ENCODE measurements at places on chromosomes 2 and 18.
A peak's percentile ranks its signal among the peaks of the same experiment; 100 is the strongest.

GRCh38 chr18:67302043-67302442, 214.5 kb downstream of the DSEL start:
- DNase-seq = peak; percentile 22

DNA sequence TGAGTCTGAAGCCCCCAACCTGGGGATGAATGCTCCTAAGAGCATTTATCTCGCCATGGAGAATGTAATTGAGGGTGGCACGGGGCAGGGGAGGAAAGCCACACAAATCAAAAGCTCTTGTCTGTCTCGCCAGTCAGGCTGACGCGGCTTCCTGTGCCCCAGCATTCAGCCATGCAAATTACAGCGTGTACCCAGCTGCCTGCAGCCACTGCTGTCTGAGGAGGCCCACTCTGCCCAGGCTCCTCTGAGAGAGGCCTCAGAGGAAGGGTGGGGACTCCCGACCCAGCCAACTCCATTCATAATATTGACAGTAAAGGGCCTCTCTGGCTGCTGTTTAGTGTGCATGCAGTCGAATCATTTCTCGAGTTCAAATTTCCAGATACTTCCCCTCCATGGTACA, 22.0 kb downstream of the SMAD7 start:
- DNase-seq = peak; percentile 89

DNA sequence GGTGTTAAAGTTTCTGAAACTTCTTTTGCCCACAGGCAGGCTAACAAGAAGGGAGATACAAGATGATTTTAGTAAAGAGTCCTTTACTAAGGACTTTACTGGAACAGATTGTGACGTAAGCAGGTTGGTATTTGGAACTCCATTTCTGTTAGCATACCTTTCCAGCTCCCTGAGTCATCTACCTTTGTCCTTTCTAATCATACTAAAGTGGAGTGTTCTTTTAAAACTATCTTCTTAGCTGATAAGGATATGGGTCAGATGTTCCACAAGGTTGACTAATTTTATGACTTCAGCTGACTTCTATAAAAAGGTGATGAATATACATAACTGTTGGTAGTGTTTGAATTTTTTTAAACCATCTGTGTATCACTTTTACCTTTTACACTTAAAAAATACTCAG, 21.1 kb downstream of the UGP2 start:
- no peak for DNase-seq

DNA sequence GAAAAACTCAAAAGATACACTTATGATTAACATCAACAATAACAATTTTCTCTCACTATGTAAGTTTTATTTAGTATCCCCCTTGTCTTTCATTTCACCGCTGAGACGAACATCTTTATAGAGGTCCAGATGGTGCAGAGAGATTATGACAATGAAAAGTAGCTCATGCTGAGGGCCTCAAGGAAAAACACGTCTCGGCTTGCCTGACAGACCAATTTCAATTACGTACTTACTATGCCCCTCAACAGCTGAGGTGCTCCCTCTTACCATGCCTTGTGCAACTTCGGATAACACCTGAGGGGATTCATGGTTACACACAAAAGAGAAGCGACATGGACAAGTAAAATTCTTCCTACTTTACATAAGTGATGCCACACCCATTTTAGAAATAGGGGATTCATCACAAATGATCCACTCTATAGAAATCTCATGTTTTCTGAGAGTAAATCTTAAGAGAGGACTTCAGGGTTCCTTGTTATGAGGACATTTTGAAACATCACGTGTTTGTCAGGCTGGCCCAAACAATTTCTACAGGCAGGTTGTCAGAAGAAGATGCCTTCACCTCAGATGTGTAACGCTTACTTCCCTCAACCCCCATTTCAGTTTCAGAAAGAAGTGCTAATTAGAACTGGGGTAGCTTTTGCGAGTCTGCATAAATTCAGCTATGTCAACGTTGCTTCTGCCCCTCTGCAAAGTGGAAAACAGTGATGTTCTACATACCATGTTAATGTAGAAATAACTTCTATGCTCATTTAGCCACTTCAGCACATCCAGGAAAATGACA, 191.4 kb downstream of the NRXN1 start:
- no peak for DNase-seq

DNA sequence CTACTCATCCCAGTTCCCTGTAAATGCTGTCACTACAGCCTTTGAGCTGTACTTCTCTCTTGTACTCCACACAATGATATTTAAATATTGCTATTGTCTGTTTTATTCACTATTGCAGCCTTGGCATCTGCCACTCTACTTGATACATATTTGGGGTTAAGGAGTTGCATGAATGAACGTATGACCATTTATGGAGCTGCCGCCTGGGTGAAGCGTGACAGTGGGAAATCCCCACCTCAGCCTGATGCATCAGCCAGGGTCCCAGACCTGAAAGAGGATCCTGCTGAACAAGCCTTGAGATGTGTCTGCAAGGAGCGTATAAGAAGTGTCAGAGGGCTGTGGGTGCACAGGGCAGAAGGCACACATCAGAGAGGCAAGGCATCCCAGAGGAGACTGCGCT, 39.1 kb downstream of the MRPL35 start:
- DNase-seq = peak; percentile 27

DNA sequence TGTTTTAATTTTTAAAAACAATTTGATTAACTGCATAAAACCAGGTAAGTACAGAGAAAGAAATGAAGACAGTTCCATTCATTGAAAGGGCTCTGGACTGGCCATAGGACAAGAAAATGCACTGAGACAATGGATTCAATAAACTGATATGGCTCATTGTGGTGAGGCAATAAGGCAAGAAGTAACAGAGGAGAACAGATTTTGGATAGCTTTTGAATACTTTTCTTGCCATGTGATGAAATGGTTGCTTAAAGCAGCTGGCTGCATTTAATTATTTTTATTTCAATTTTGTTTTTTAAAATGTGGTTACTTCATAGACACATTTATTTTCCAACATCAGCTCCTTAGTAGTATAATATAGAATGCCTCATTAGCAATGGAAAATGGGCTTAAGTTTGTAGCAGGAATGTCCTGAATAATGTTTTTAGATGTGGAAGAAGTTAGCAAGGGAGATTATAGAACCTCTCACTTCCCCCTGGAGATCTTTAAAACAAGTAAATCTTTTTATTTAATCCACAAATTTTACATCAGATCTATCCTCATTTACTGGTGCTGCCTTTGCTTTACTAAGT, 646.9 kb upstream of the ZEB2 start:
- no peak for DNase-seq

GRCh38 chr2:199923924-199924323, 12.8 kb downstream of the C2orf69 start:
- no peak for DNase-seq

DNA sequence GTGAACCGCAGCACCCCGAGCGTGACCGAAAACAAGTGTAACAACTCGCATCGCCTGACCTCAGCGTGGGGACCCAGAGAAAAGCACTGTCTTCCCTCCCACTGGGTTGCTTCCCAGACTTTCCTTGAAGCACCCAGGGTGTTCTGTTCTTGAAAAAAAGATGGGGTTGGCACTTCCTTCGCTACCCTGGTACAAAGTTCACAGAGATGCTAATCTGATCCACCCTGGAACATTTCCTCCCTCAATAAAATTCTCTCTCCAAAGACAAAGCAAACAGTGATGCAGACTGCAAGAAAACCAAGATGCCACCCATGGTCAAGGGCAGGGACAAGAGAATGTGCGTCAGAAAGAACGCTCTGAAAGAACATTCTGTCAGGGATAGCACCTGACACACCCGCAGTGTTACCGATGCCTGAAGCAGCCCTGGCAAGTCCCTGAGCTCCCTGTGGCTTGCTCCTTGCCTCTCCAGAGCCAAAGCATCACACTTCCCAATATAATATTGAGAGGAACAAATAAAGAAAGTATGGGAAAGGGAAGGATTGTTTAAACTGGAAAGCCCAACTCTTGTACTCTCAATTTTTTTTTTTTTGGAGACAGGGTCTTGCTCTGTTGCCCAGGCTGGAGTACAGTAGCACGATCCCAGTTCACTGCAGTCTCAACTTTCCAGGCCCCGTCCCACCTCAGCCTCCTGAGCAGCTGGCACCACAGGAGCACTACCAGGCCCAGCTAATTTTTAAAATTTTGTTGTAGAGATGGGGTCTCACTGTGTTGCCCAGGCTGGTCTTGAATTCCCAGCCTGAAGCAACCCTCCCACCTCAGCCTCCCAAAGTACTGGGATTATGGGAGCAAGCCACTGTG, 70.7 kb downstream of the TBC1D8 start:
- DNase-seq = no peak

- DNase-seq = no peak
Observed at GRCh38 chr2:234566622-234567021, 69.7 kb upstream of the ARL4C start.

- DNase-seq = no peak
Observed at GRCh38 chr2:224004105-224004695, 34.9 kb downstream of the SERPINE2 start.

- no peak for DNase-seq
Observed at GRCh38 chr2:239052798-239053665, 205.1 kb downstream of the TWIST2 start.

DNA sequence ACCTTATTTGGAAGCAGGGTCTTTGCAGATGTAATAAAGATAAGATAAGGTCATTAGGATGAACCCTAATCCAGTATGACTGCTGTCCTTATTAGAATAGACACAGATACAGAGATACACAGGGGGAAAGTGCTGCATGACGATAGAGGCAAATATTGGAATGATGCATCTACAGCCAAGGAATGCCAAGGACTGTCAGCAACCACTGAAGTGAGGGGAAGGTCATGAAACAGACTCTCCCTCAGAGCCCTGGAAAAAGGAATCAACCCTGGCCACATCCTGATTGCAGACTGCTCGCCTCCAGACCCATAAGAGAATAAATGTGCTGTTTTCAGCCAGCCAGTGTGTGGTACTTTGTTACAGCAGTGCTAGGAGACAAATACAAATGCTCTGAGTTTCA, 14.8 kb downstream of the TMEM237 start:
- DNase-seq = no peak

GRCh38 chr2:105373344-105373781, 25.5 kb downstream of the FHL2 start:
- DNase-seq = no peak

GRCh38 chr18:73787316-73787715, 360.3 kb downstream of the FBXO15 start:
- no peak for DNase-seq

DNA sequence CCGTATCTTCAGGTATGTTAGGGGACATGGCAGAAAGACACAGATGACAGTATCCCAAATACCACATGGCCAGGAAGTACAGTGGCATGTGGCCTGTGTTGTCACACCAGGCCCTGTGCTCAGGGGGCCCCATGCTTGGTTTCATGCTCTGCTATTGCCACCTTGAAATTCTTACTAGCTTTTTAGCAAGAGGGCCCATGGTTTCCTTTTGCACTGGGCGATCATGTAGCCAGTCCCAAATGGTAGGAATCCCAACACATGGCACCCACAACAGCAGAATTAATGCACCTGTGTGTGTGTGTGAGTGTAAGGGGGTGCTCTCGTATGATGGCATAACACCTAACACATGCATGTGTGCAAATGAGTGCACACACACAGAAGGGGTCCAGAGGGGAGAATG, 39.2 kb downstream of the MYO7B start:
- DNase-seq = no peak

DNA sequence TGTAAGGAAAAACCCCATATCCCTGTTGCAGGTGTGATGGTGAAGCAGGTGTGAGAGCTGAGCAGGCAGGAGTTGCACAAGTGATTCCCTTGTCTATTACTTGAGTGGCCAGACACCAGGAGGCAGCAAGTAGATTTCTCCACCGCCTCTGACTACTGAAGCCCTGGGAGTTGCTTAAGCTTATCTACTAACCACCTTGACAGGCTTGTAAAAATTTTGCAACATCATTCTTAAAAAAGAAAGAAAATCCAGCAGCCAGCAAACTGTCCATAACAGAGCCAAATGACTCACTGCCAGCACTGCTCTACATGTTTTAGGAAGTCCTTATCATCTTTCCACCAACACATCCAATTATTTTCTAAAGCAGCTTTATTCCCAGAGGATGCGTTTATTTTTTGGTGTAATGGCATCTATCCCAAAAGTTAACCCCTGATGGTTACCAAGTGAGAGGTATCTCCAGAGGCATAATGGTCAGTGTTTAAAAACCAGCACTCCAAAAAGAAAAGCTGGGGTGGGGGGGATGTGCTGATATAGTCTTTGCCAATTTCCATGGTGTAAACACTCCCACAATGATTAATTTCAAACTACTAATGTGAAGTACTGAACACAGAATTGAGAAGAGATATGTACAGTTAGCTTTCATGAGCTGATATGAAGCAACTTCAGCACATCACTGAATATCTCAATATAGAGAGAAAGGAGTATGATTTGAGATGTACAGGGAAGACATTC, 16.3 kb upstream of the GPR39 start:
- DNase-seq = no peak

- no peak for DNase-seq
Observed at GRCh38 chr2:160613466-160614153, 120.0 kb upstream of the RBMS1 start.
